NCI-H1436 treated with DMSO at 0.1 percent for 48 hours (cell line): ENCODE measurements at places on chromosomes 16 and 17.

DNA sequence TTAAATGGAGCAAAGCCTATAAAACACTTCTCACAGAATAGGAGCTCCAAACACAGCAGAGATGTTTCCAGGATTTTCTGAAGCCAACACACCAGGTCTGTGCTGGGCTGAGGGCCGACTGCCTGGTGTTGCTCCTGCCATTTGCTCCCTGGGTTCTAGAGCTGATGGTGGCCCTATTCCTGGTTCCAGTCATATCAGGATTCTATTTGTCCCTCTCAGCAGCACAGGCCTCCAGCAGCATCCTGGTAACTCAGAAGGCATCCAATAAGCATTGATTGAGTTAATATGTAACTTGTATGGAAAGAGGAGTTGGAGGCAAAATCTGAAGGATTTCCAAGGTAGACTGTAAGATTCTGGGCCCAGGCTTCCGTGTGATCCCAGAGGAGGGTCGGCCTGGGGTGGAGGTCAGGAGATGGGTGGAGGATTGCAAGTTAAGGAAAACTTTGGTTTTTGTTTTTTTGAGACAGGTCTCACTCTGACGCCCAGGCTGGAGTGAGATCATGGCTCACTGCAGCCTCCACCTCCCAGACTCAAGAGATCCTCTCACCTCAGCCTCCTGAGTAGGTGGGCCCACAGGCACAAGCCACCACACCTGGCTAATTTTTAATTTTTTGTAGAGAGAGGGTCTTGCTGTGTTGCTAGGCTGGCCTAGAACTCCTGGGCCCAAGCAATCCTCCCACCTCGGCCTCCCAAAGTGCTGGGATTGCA is 5.7 kb downstream of the NUPR1 start:
- no peak for DNase-seq

- no peak for DNase-seq
Observed at GRCh38 chr17:5043524-5043923, 8.3 kb upstream of the SLC52A1 start.

GRCh38 chr17:60802377-60802776 is 124.7 kb downstream of the BCAS3 start:
- no peak for DNase-seq

GRCh38 chr16:57530522-57531252 is 5.7 kb downstream of the CCDC102A start:
- no peak for DNase-seq

GRCh38 chr17:48240562-48241130 is 133.1 kb downstream of the SNX11 start:
- no peak for DNase-seq

GRCh38 chr16:51429041-51429440 is 278.0 kb upstream of the SALL1 start:
- DNase-seq: no peak

- DNase-seq: no peak
Observed at GRCh38 chr17:29827179-29827578, 102.8 kb downstream of the SSH2 start.

DNA sequence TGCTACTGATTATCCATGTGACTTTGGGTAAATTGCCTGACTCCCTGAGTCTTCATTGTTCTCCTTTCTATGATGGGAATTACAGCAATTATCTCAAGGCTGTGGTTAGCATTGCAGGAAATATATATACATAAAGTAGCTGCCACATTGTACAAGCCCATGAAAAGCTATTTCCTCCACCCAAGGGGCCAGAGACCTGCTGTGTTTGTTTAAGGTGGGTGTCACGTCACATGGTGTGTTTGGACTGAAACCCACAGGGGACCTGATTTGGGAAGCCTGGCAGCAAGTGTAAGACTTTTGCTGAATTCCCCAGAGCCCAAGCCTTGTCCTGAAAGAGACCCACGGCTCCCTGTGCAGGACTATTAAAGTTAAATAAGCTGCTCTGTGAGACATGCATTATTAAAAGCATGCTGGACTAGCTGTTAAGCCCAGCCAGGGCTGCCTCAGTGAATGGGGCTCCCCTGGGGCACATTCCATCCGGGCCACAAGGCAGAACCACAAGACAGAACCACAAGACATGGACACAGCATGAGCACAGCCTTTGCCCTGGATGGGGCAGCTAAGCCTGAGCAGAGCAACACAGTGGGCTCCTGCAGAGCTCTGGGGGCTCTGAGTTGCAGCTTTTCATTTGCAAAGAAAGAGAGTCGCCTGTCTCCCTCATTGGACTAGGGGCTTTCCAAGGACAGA is 148.9 kb downstream of the SPACA3 start:
- peak; percentile 89 for DNase-seq

GRCh38 chr16:1815461-1815860 is 11.2 kb downstream of the HAGH start:
- no peak for DNase-seq

DNA sequence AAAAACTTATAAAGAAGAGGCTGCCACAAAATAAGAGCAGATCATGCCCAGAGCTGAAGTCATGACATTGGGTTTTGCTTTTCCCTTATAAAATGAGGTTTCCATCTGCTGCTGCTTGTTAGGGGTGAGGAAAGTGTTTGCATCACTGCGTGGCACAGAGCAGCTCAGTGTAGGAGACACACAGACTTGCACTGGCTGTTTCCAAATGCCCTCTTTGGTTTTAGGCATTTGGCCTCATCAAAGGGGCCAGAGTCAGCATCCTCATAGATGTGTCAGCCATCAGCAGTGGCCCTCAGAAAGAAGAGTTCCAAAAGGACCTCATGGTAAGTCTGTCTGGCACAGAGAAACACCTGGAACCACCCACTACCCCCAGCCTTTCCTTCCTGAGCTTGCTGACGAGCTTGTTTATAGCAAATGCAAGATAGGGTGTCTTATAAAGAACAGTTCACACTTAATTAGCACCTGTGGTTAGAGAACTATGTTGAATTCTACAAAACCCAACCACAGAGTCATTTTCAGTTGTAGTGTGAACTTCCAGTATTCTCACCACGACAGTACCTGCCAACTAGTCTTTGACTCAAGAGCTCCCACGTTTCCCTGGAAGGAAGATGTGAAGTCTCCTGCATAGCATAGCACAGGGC is 17.0 kb downstream of the VWA3A start:
- DNase-seq: no peak

- no peak for DNase-seq
Observed at GRCh38 chr16:78425891-78426510, 326.5 kb downstream of the WWOX start.

DNA sequence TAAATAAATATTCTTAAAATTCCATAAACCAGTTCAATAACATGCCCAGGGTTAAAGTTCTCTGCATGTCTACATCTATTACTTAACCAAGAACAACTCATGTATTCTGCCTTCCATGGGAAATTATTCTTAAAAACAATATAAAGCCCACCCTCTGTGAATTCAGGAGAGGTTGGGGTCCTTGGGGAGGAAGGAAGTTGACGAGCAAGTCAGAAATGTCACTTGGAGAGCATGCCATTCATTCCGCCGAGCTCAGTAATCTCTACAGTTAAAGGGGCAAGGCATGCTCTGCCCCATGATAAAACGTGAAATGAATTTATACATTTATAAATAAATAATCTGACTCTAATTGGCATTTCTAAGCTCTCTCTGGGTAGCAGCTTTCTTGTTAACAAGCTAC is 405.1 kb downstream of the TOX3 start:
- DNase-seq: no peak

DNA sequence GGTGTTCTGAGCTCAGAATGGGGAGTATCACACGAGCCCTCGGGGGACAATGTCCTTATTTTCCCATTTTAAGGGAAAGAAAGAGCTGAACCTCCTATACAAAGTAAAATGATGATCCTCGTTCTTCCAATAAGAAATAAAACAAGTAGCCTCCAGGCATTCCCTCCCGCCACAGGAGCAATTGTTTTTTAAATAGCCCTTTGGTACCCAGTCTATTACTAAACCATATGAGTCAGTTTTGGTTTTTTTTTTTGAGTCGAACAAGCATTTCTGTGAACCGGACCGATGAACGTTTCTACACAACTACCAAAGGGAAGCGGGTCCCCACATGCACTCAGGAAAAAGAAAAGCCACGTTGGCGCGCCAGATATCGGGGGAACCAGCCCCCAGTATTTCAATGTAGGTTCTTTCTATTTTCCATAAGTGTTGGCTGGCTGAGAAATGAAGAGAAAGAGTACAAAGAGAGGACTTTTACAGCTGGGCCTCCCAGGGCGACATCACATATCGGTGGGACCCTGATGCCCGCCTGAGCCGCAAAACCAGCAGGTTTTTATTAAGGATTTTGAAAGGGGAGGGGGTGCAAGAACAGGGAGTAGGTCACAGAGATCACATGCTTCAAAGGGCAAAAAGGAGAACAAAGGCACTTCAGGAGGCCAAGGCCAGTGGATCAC is 3.8 kb upstream of the DCXR start:
- no peak for DNase-seq

DNA sequence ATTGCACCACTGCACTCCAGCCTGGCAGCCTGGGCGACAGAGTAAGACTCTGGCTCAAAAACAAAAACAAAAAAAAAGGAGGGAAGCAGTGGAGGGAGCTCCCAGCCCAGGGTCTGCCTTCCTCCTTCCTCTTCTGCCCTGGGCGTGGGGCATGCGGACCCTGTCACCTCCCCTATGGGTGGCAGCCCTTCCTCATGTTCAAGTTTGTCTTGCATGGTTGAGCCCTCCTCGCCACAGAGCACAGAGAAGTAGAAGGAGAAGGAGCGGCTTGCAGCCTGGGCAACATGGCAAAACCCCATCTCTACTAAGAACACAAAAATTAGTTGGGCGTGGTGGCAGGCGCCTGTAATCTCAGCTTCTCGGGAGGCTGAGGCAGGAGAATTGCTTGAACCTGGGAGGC is 21.4 kb upstream of the TIMP2 start:
- no peak for DNase-seq

DNA sequence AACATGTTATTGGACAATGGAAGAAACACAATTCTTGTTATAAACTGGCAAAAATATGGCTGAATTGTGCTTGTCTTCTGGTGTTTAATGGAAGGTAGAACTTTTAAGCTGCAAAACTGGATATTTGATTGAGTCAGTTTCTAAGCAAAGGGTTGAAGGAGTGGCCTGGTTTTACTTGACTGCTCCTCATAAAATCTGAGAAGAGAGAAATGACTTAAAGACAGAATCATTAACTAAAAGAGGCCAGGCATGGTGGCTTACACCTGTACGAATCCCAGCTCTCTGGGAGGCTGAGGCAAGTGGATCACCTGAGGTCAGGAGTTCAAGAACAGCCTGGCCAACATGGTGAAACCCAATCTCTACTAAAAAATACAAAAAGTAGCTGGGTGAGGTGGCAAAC is 770.7 kb downstream of the CDH11 start:
- no peak for DNase-seq

DNA sequence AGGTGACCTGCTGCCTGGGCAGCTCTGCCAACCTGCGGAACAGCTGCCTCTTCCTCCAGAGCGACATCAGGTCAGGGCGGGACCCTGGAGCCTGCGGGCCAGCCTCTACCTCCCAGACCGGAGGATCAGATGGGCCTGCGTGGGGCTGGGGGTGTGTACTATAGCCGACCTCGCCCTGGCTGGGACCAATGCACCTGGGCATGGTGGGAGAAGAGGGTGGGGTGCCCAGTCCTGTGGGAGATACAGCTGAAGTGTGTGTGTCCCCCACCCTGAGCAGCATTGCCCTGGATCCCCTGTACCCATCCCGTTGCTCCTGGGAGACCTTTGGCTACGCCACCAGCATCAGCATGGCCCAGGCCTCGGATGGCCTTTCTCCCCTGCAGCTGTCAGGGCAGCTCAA is 19.3 kb downstream of the CASKIN2 start:
- no peak for DNase-seq

- DNase-seq: no peak
Observed at GRCh38 chr16:80683646-80684045, 120.8 kb downstream of the CDYL2 start.

- no peak for DNase-seq
Observed at GRCh38 chr16:53053967-53054669, 673 bp upstream of the CHD9 start.

GRCh38 chr16:76318565-76318964 is 41.4 kb downstream of the CNTNAP4 start:
- no peak for DNase-seq
